Cardiac muscle cell (in vitro differentiated cells and primary cell): ENCODE measurements at places on chromosomes 6 and 20. TPM values are rescaled to one million over a fixed set of nuclear protein-coding genes. Genes with fewer than 3 reads are reported as not detected.

EMILIN3 gene
- polyA plus RNA-seq: 0.45 and 0.54 TPM in 2 replicates

GRCh38 chr20:53896647-53897046 is 173.7 kb downstream of the BCAS1 start:
- DNase-seq: no peak

DNA sequence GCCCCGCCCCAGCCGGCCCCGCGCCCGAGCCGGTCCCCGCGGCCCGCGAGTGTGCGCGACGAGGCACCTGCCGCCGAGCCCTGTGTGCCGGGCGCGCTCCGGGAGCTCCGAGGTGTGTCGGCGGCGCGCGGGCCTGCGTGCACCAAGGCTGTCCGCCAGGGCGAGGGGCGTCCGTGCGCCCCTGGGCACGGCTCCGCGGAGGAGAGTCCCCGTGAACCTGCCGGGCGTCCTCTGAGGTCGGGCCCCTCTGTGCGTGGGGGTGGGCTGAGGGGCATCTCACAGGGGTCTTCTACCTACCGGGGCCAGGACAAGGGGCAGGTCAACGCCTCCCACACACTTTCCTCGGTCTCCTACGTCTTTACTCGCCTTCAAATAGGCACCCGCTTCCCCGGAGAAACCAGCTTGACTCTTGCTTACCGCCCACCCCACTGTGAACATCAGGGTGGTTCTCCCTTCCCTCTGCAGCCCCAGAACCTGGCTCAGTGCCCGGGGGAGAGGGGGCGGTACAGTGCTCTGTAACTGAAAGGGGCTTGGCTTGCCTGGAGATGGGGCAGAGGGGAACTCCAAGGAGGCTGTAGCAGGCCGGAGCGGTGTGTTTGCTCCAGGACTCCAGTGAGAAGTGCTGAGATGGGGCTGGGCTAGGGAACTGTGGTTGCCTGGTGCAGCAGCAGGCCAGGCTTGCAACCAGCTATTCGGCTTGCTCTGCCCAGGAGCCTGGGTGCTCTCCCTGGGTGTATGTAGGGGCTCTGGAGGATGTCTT is at the start of gene SAMD10:
Gene SAMD10 (minus strand): TSS at position 86 of the 760 bp plus-strand sequence. CDS start 175 bp downstream, outside the sequence.
- DNase-seq: peak; percentile 77

GPR63 gene
- polyA plus RNA-seq: 1.8 TPM in 1 of 2 replicates, not detected in the other
